ENCODE measurements at places on chromosomes 6 and 20.

GRCh38 chr6:48200869-48201390, 89.9 kb upstream of the PTCHD4 start:
- DNase-seq, result no peak

DNA sequence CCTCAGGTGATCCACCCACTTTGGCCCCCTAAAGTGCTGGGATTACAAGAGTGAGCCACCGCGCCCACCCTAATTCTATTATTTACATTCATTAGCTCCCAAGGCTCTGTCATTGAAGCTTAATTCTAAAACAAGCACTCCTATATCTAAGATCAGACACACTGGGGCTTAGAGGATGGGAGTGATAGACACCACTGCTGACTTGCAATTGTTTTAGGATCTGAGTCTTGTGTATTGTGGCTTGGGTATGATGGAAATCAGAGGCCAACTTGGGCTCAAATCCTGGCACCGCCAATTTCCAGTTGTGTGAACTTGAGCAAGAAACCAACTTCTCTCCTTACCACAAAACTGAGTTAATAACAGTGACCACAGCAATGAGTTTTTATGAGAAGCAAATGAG, 34.7 kb downstream of the MTRES1 start:
- DNase-seq, result no peak

DNA sequence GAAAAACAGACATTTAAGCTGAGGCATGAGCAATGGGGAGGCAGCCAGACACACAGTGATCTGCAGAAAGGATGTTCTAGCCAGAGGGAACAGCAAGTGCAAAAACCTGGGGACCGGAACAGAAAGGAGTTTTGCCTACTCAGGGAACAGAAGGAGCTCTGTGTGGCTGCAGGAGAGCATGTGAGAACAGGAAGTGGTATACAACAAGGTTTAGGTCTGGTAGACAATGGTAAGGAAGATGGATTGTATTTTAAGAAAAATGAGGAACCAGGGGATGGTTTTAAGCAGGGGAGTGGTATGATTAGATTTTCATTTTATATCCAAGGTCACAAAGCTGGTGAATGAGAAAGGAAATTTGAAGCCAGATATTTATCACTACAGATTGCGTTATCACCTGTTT, 157.5 kb downstream of the UNC5CL start:
- no peak for DNase-seq

DNA sequence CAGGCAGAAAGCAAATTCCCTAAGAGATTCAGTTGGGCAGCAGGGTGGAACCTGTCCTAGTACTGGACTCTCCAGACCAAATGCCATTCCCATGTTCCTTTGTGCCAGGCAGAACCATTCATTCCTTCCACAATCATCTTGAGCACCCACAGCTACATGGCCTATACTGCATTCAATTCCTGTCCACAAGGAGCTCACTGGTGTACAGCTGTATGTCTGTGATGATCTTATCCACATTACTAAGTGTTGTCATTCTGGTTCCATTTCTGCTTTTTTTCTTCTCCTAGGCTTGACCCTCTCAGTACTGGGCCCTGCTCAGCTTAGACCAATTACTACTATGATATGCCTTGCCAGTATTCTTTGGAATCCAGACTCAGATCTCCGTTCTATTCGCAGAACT, 27.5 kb downstream of the MAN1A1 start:
- no peak for DNase-seq

GRCh38 chr20:63560856-63561609, 7.1 kb downstream of the FNDC11 start:
- DNase-seq, result no peak

DNA sequence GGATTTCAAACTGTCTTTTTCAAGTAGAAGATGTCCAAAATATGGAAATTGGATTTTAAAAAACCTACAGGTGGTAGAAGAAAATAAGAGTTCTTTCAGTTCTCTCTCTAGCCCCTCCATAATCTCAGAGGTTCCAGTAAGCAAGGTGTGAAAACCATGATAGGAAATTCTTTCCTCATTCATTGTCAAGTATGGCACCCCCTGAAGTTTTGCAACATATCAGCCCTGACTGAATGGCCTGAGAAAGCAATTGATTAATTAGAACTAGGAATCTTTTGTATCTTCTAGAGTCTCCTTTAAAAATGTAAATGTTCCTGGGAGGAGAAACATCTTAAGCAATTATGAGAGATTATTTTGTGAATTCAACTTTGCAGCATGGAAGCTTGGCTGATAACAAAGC, 198.7 kb upstream of the STXBP5 start:
- no peak for DNase-seq
